ENCODE measurements at places on chromosomes 5 and 9.

- DNase-seq, result no peak
Measured at GRCh38 chr5:74109344-74109743, 483.3 kb downstream of the ARHGEF28 start.

GRCh38 chr9:18979367-18979766, 53.6 kb downstream of the SAXO1 start:
- DNase-seq, result peak; percentile 58

DNA sequence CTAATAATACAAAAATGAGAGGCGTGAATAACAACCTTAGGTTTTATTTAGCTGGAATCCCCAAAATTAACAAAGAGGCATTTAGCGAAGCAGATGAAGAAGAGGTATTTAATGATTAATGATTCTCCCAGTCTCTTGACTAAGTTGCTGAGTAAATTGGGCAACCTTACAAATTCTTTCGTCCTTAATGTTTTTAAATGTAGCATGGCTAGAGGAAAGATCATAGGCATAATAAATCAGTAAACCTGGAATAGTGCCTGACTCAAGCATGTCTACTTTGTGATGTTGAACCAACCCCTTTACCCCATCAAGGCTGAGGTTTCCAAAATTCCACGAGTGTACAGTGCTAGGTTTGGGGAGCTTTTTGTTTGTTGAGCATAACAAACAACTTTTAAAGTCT, 7.9 kb downstream of the BHMT start:
- no peak for DNase-seq

DNA sequence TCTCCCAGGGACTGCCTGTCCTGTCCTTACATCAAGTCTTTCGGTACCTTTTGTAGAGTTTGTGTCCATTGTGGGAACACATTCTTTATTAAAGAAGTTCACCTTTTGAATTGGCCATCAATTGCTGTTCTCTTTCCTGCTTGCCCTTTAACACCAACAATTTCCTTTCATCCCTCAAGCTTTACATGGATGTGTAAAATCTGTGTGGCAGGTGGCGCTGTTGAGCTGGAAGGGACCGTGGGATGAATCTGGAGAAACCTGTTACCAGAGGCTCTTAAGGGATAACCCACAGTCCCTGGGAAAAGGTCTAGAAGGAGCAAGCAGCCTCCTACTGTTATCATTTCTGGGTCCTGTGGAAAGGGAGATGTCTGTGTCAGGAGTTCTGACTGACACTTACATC, 7.9 kb upstream of the ZFP62 start:
- peak; percentile 63 for DNase-seq

DNA sequence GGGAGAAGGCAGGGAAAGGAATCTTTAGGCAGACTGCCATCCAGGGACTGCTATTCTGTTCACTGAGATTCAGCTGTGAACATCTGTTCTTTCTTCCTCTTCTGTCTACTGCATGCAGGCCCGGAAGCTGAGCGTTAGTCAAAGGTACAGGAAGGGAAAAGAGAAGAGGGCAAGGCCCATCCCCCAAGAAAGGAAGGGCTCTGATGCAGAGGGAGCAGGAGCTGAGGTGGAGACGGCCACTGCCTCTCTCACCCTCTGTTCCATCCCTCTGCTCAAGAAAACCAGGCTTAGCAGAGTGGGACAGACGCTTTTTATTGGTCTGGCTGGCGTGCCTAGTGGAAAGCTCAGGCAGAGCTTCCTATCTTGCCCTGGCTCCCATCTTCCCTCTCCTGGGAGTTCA, 57.6 kb downstream of the PFDN1 start:
- peak; percentile 48 for DNase-seq

DNA sequence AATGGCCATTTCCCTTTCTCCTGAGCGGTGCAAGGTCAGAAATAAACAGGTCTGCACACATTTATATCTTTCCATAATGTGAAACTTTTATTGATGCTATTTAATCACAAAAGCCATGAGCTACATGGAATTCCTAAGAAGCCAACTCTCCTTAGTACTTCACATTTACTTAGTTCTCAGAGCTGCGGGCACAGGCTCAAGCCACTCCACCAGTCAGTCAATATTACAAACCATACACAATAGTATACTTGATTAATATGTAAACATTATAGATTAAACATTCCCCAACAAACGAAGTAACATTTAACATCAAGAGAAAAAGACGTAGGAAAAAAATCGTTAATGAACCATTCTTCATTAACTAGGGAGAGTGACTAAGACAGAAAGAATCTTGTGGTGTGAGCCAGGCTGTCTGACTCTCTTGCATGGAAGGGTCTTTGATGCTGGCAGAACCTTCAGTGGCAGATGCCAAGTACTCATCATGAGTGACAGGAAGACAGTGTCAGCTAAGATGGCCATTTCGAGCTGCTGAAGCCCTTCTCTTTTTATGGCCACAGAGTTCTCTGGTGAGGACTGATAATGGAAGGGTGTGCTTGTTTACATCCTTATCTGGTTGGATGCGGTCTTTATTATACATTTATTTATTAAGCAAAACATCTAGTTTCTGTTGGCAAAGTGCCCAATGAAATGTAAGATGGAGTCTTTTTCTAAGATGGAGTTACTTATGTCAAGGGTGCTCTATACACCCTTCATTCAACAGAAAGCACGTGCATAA, 115.5 kb upstream of the TUT7 start:
- DNase-seq, result no peak

- peak; percentile 88 for DNase-seq
Measured at GRCh38 chr9:110769667-110770066, 101.1 kb downstream of the MUSK start.

DNA sequence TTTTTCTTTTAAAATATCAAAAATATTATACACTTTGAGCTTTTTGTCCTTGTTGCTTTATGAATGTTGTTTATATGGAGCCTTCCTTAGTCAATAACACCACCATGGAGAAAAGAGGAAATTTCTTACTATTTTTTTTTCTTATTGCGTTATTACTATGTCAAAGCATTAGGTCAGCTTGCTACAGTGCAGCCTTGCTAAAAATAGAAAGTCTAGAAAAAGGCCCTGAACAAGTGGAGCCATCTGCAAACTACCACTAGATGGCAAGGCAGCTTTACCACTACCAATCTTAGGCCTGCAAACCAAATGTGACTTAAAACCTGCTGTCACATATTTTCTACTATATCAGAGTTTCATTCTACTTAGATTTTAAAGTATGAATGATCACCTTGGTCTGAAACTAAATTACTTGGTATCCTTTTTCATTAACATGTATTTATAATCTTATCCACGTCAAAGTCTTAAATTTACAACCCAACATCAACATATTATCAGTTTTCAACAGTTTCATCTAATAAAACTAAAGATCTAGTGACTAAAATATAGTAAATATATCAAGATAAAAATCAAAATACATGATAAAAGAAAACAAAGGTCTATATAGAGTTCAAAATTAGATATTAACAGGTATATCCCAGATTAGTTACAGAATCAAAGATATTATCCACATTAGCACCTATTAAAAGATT, 113.1 kb upstream of the ACOT12 start:
- peak; percentile 85 for DNase-seq
